ENCODE measurements at places on chromosomes 4 and X.

DNA sequence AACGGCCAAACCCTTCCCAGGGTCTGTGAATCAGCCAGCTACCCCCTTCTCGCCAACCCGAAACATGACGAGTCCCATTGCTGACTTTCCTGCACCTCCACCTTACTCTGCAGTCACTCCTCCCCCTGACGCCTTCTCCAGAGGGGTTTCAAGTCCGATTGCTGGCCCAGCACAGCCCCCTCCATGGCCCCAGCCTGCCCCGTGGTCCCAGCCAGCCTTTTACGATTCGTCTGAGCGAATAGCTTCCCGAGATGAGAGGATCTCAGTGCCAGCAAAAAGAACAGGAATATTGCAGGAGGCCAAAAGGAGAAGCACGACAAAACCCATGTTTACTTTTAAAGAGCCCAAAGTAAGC lies 105.1 kb upstream of the MYOZ2 start:
- no peak for DNase-seq

GRCh38 chrX:10634392-10635161 lies 14.2 kb upstream of the MID1 start:
- DNase-seq = no peak

- DNase-seq = peak; percentile 28
Measured at GRCh38 chrX:111095974-111096895, at the start of gene PAK3. Gene PAK3, plus strand, starts transcription at chrX:111096191. Its CDS starts 26,913 bp downstream, at chrX:111123104.

GRCh38 chrX:2282490-2283090 lies 218.2 kb downstream of the DHRSX start:
- DNase-seq = no peak

DNA sequence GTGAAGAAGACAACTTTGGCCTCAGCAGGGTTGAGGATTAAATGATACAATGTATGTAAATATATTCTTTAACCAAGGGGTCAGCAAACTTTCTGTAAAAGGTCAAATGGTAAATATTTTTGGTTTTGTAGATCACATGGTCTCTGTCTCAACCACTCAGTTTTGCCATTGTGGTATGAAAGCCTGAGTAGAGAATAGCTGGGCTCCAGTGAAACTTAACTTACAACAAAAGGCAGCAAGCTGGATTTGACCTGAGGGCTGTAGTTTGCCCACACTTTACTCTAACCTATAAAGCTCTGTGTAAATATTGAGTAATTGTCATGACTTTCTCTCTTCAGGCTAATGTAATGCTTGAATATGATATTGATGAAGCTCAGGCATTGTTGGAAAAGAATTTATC lies 19.6 kb downstream of the VBP1 start:
- no peak for DNase-seq

- no peak for DNase-seq
Measured at GRCh38 chr4:19429684-19430083, 822.0 kb upstream of the SLIT2 start.

DNA sequence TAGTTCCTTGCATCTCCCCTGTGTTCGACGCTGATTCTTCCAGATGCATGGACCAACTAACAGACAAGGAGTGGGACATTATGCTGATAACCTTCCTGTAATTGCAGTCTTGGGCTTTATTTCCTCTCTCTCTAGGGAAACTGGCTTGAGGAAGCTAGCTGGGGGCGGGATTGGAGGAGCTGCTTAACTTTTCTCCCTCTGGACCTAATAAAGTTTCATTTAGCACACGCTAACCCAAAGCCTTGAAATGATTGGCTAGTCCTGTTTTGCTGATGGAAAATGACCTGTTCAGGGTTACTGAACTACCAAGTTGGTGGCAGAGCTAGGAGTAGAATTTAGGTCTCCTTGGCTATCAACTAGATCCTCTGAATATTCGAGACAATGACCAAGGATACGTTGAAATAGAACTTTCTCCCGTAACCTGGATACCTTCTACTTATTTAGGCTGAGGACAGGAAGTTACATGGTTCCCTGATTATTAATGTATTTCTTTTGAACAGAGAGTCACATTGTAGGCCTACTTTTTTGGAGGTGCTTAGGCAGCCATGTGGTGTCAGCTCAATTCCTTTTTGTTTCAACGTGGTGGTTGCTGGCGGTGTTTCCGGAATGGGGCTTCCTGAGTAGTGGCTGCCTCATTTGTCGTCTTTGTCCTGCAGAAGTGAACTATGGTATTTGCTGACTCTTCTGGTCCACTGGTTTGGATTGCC lies 2.0 kb downstream of the PGK1 start:
- peak; percentile 40 for DNase-seq

GRCh38 chr4:156476359-156476758 lies 495.2 kb downstream of the PDGFC start:
- DNase-seq = no peak

Measured in T-helper 1 cell (primary cell).